ENCODE measurements at places on chromosomes 7 and 10.

- no peak for DNase-seq
Observed at GRCh38 chr10:118840071-118840775, 85.5 kb upstream of the CACUL1 start.

- no peak for DNase-seq
Observed at GRCh38 chr7:47539398-47540052, 42.4 kb downstream of the TNS3 start.

- no peak for DNase-seq
Observed at GRCh38 chr10:28411648-28412047, 108.8 kb upstream of the MPP7 start.

GRCh38 chr7:30674876-30675275, 7.4 kb downstream of the CRHR2 start:
- DNase-seq: no peak

GRCh38 chr10:127102176-127102575, 94.2 kb downstream of the INSYN2A start:
- no peak for DNase-seq

- DNase-seq: no peak
Observed at GRCh38 chr10:118835682-118836326, 81.0 kb upstream of the CACUL1 start.

- DNase-seq: no peak
Observed at GRCh38 chr10:24475598-24475997, 248.1 kb downstream of the ARHGAP21 start.

- DNase-seq: no peak
Observed at GRCh38 chr10:43760514-43760913, 111.8 kb upstream of the ZNF32 start.

GRCh38 chr10:121337427-121337826, 260.8 kb downstream of the FGFR2 start:
- no peak for DNase-seq

GRCh38 chr7:117863618-117864017, 9.6 kb downstream of the CTTNBP2 start:
- no peak for DNase-seq

- no peak for DNase-seq
Observed at GRCh38 chr7:74183653-74184450, 9.7 kb downstream of the EIF4H start.

- DNase-seq: no peak
Observed at GRCh38 chr7:152922318-152923081, 162.9 kb downstream of the ACTR3B start.

- no peak for DNase-seq
Observed at GRCh38 chr10:68212721-68213352, 19.1 kb downstream of the ATOH7 start.

DNA sequence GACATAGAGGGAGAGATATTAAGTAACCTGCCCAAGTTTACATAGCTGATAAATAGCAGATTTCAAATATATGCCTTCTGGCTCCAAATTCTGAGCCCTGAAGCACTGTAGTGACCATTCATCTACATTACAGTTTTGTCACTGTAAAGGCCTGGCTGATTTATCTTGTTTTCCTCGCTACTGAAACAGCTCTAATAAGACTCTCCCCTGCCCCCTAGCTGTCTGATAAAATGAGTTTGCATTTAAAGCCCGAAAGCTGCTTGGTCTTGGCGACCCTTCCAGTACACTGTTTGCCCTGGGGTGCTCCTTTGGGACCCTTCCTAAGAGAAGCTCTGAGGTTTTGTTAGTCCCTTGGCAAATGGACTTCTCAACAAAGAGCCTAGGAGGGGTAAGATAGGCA, 59.7 kb upstream of the RAB11FIP2 start:
- peak; percentile 13 for DNase-seq

DNA sequence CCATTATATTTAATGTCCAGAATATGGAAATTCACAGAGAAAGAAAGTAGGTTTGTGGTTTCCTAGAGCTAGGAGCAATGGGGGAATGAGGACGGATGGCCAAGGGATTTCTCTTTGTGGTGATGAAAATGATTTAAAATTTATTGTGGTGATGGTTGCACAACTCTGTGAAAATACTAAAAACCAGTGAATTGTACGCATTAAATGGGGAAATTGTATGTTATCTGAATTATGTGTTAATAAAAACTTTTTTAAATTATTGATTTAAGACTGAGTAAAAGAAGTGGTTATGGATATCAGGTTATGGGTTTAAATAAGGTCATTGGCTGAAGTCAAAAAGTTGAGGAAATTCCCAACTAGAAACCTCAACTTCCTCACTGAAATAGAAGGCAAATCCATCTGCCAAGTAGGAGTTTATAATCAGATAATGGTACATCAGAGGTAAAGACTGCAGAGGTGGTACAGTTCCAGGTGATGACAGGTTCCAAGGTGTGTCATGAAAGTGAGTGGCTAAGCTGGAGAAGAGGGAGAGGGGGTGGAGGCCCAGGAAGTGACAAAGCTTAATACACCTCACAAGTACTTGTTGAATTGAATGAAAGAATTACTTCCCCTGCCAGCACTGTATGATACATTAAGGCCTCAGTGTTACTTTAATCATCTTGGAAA, 68.9 kb upstream of the CCDC71L start:
- DNase-seq: no peak
